Fibroblast of mammary gland (primary cell): ENCODE measurements at places on chromosomes 6 and 20.

DNA sequence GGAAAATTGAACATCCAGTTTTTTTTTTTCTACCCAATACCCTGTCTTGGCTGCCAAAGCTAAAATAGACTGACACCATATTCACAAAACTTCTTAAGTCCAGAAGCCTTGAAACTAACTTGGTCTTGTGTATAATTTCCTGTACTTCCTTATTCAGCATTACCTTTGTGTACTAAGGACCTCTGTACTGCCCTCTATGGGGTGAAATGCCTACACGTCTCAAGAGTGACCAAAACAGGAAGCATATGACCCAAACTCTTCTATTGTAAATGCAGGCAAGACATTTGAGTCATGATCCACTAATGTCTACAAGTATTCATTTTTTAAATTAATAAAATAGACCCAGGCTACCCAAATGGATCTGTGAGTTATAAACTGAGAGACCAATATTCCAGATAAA lies 50.4 kb downstream of the HMGCLL1 start:
- peak; percentile 46 for DNase-seq

DNA sequence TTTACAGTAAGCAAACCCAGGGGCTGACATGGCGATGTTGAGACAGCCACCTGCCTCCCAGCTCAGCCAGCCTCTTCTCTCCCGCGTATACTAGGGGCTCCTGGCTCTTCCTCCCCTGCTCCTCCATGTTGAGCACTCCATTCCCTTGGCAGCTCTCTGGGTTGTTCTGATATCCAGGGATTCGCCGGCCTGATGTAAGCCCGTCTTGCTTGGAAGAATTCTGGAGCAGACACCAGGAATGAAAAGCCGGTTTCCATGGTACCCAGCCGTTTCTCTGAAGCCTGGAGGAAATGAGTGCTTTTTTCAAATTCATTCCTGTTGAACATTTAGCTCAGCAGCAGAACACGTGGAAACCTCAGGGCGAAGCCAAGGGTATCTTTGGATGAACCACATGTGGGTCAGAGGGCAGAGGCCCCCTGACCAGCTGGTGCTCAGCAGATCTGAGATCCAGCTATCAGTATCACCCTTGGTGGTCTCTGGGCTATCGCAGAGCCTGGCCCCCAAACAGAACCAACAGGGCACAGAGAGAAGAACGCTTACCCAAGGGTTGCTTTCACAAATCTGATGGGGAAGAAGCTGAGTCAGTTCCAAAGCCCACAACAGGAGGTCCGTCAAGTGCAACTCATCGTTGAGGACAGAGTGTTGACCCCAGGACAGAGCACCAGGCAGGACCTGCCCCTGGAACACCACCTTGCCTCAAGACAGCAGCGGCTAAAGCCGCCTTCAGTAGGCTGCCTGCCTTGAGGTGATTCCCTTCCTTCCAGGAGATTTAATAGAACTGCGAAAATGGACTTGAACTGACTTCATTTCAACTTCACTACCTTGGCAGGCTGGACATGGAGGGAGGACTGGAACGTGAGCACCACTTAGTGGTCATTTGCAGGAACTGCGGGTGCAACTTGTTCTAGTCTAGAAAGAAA lies 96.1 kb upstream of the RIN2 start:
- DNase-seq, result peak; percentile 78

DNA sequence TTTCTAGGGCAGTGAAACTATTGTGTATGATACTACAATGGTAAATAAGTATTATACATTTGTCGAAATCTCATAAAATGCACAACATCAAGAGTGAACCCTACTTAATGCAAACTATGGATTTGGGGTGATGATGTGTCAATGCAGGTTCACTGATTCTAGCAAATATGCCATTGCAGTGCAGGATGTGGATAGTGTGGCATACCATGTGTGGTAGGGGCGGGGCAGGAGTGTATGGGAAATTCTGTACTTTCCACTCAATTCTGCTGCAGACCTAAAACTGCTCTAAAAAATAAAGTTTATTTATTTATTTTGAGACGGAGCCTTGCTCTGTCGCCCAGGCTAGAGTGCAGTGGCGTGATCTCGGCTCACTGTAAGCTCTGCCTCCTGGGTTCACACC lies 44.3 kb downstream of the ABHD12 start:
- no peak for DNase-seq

- DNase-seq, result no peak
These were observed 137.1 kb downstream of the LY86 start for GRCh38 chr6:6725468-6726209.
